ENCODE measurements at places on chromosomes 7 and 10. TPM values are rescaled to one million over a fixed set of nuclear protein-coding genes. Genes with fewer than 3 reads are reported as not detected.

- H3K27me3 ChIP-seq: no peaks in the 10 kb centered on the region
- DNase-seq: no peak
- H3K4me1 ChIP-seq: peaks cover 39% of the 10 kb centered on the region
- H3K36me3 ChIP-seq: peaks cover 18% of the 10 kb centered on the region
- peak overlapping the region; percentile 87 for H3K4me3 ChIP-seq
- peak overlapping the region; percentile 84 for H3K27ac ChIP-seq
Observed at GRCh38 chr7:30505174-30505697, 607 bp upstream of the GGCT start.

DNA sequence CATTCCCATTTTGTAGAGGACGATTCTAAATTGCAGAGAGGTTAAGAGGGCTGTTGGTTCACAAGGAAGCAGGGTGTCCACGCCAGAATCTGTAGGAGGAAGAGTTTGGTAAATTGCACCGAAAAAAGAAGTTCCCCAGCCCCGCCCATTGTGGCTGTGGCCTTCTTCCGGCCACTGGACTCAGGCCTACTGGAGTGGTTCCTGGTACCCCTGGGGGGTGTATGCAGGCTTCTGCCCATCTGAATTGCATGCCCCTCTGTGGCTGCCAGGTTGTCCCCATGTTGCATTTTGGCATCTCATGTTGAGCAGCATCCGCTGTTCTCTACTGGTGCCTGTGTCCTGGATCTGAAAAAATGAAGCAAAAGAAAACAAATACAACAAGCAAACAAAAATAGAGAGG is 234.2 kb downstream of the WDR11 start:
- H3K4me3 ChIP-seq: no peak overlapping the region
- no peak overlapping the region for H3K27ac ChIP-seq
- no peaks in the 10 kb centered on the region for H3K4me1 ChIP-seq
- peaks cover 1% of the 10 kb centered on the region for H3K27me3 ChIP-seq
- DNase-seq: no peak
- no peaks in the 10 kb centered on the region for H3K36me3 ChIP-seq

Gene OR2A12
- total RNA-seq: not detected

DNA sequence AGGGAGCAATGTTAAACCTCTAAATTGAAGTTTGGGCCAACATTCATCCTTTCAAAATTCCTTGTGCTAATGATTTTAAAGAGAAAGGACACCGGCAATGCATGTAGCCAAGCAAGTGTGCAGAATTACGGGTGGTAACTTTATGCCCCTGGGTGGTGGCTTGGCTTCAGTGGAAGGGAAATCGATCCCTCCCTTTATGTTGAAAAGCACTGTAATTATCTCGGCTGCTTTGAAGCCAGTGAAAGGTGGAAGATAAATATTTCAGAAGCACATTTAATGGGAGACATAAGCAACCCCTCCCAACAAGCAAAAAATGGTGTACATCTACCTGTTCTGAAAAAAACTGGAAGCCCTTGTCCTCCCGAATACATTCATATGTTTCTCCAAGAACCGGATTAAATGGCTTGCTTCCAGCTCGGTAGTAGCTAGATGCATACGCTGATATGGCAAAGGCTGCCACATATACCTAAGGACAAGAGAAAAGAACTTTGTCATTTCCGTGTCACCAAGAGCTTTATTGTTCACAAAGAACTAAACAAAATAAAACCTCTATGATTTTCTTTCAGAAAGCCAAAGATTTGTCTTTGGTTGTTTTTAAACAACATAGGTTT is 73.3 kb upstream of the GSDME start:
- H3K36me3 ChIP-seq: peaks cover 69% of the 10 kb centered on the region
- no peak overlapping the region for H3K4me3 ChIP-seq
- no peak overlapping the region for H3K27ac ChIP-seq
- no peaks in the 10 kb centered on the region for H3K27me3 ChIP-seq

GRCh38 chr7:36735172-36735571 is 10.9 kb upstream of the AOAH start:
- no peak overlapping the region for H3K4me3 ChIP-seq
- no peaks in the 10 kb centered on the region for H3K27me3 ChIP-seq
- peaks cover 32% of the 10 kb centered on the region for H3K4me1 ChIP-seq
- H3K36me3 ChIP-seq: peaks cover 18% of the 10 kb centered on the region
- no peak overlapping the region for H3K27ac ChIP-seq

DNA sequence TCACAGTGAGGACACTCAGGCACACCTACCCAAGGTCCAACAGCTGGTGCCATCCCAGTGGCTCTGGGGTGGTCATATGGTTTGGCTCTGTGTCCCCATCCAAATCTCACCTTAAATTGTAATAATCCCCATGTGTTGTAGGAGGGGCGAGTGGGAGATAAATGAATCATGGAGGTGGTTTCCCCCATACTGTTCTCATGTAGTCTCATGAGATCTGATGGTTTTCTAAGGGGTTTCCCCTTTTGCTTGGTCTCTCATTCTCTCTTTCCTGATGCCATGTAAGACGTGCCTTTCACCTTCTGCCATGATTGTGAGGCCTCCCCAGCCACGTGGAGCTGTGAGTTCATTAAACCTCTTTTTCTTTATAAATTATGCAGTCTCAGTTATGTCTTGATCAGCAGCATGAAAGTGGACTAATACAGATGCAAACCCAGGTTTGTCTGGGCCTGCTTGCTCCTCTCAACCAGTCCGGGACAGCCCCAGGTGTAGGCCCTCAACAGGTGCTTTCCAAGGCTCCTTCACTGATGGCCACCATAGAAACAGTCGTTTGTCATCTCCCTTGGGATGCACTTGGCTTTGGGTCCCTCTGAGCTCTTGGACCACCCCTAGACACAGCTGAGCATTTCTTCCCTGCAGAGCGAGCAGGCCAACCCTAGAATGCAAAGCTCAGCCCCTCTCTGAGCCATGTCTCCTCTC is 101.3 kb upstream of the CTBP2 start:
- DNase-seq: no peak
- no peak overlapping the region for H3K4me3 ChIP-seq
- no peaks in the 10 kb centered on the region for H3K36me3 ChIP-seq
- no peaks in the 10 kb centered on the region for H3K27me3 ChIP-seq

- H3K27ac ChIP-seq: no peak overlapping the region
- peaks cover 4% of the 10 kb centered on the region for H3K27me3 ChIP-seq
- H3K4me3 ChIP-seq: no peak overlapping the region
- no peak for DNase-seq
- H3K4me1 ChIP-seq: no peaks in the 10 kb centered on the region
- H3K36me3 ChIP-seq: no peaks in the 10 kb centered on the region
Observed at GRCh38 chr10:71299071-71299785, 19.8 kb upstream of the SLC29A3 start.

Gene EPHB4
- total RNA-seq: 2.7 TPM

DNA sequence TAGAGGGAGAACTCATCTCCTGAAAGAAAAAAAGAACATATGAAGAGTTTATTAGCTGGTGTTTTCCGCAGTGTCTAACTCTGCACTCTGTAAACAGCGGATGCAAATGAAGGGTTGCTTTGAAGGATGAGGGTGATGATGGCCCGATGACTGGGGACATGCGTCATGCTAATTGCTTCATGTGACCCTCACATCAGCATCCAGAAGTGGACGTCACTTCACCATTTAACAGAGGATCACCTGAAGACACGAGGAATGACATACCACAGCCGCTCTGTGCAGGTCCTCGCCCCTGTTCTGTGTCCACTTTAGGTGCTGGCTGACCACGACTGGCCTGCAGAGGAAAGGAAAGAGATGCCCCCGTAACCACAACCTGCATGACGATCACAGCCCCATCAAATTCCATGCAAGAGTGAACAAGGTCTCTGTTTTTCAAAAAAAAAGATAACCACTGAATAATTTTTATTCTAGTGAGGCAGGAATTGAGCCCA is 82.9 kb downstream of the KLF6 start:
- no peaks in the 10 kb centered on the region for H3K4me1 ChIP-seq
- H3K27ac ChIP-seq: no peak overlapping the region
- no peak for DNase-seq
- H3K36me3 ChIP-seq: no peaks in the 10 kb centered on the region
